ENCODE measurements at places on chromosomes 1 and 21.

- no peak for DNase-seq
These were observed 45.8 kb upstream of the RC3H1 start for GRCh38 chr1:174068000-174068399.

- DNase-seq = no peak
These were observed 96.6 kb upstream of the IPO9 start for GRCh38 chr1:201732351-201732750.

DNA sequence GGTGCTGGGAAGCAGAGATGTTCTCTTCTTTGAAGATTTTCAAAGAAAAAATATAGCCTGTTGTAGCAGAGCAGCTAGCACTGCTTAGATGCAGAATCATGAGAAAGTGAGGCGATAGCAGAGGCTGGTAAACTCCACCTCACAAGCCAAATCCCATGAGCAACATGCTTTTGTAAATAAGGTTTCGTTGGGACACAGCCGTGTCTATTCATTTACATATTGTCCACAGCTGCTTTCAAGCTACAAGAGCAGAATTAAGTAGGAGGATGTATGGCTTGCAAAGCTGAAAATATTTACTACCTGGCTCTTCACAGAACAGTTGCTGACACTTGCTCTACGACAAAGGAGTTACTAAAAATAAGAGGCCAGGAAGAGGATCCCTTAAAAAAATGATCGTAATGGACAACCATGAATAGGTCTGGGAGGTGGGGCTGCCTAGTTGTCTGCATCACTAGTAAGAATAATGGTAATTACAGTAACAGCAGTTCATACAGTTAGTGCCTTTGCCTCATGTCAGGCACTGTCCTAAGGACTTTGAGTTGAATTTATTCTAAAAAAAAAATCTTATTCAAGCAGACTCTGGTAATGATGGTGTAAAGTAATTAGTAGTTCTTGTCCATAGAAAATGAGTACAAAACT, 622.0 kb downstream of the KIF26B start:
- DNase-seq = no peak

DNA sequence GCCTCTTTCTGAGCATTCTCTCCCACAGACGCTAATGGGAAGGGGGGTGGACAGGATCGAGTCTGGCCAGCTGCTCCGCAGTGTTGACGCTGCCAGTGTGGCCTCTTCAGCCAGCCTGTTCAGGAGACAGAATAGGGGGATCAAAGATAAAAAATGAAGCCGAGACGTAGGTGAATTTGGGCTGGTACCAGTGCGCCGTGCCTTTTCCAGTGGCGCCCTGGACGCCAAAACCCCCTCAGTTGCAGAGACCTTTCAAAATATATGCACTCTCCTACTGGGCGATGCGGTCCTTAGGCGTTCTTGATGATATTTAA, 1.1 kb downstream of the TTC3 start:
- no peak for DNase-seq

DNA sequence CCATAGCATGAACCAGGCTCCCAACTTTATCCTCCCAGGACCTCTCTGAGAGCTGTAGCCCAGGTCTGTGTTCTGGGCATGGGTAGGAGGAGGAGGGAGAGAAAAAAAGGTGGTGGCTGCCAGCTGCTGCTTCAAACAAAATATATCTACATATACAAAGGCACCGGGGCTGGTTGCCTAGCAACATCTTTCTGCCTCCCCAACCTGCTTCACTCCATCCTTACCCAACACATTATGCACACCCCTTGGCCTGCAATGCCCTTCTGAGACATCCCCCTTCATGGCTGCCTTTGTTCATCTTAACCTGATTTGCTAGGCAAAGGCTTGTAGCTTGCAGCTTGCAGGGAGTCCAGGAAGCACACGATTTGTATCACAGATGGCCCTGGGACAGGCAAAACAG, 27.2 kb upstream of the ATP1A1 start:
- DNase-seq = no peak

GRCh38 chr1:87400813-87401212, 72.1 kb downstream of the LMO4 start:
- DNase-seq = no peak

DNA sequence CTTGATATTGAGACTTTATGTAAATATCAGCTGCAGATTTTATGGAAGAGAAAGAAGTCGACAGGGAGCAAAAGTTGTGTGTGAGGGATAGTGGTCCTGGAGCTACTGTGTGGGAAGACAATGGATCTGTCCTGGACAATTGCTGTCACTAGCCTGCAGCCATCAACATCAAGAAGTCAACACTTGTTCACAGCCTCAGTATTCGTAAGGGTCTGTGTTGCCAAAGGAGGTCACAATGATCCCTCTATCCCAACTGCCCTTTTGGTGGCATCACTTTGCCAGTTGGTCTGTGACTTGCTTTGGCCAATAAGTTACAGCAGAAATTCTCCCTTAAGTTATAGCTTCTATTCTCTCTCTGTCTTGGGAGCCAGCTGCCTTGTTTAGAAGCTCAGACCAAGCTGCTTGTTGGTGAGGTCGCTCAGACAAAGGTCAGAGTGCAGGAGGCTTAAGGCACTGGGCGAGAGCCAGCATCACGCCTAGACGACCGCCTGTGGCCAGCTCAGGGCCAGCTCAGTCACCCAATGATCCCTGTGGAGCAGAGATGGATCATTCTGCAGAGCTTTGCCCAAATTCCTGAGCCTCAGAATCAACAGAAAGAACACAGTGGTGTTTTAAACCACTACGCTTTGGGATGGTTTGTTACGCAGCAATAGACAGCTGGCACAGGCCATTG, 134.9 kb downstream of the RHOU start:
- no peak for DNase-seq

DNA sequence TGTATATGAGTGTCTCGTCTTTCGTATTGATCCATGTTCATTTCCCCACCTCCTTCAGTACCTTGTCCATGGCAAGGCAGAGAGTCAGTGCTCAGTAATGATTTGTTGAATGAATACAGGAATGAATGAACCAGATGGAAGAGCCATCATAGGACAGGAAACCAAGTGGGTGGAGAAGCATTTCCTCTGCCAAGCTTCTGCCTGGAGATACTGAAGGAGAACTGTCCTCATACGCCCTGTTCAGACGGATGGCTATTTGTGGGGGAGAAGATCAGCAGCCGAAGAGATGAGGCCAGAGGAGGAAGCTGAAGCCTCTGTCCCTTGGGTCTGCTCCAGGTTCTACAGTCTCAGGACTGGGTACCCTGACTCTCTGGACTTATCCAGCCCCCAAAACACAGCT, 5.8 kb downstream of the FAM43B start:
- no peak for DNase-seq

DNA sequence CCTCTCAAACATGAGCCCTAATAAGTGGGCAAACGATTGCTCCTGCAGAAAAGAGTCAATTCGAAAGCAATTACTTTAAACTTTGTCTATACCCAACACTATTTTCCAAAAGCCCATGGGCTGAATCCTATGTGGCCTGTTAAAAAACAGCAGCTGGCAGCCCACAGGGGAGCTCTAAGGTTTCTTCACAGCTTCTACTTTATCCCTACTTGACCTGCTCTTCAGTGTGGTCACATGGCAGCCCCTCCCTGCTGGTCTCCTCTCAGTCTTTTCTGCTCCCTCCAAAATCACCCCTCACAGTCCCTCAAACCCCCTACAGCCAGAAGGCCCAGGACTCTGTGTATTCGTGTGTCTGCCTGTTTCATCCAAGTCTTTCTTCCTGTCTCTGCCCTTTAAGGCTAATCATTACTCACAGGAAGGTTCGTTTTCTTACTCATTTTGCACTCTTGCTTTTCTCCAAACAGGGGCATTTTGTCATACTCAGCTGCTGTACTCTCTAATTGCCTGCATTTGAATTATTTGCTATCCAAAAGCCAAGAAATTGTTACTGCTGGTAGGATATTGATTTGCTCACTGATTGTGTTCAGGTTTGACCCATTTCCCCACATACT, 62.4 kb upstream of the FAM3B start:
- DNase-seq = no peak

DNA sequence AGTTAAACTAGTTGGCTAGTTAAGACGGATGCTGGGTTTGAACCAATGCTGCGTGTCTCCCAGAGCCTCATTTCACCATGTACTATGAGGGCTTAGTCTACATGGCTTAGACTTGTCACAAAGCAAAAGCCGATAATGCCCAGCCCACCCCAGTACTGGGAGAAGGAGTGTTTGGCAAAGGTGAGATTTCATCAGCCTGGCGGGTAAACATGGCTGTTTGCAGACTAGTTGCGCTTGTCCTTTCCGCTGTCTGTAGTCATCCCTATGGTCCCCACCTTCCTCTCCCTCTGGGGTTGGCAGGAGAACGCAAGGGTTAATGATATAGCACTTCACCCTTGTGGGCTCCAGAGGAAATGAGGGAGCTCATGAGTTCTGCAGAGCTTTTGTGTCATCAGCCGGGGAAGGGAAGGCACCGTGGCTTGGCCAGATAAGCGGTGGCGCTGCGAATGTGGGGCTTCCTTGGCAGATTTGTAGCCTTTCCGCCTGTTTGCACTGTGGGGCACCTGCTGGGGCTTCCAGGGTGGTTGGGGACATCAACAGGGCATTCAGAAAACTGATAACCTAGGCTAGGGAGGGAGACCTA, 29.2 kb downstream of the SOX13 start:
- no peak for DNase-seq

- no peak for DNase-seq
These were observed 2.5 kb upstream of the BCL10 start for GRCh38 chr1:85278853-85279314.

- no peak for DNase-seq
These were observed 1.1 kb downstream of the AKT3 start for GRCh38 chr1:243848858-243849420.

- no peak for DNase-seq
These were observed 3.9 kb downstream of the TMPRSS2 start for GRCh38 chr21:41504030-41504429.

DNA sequence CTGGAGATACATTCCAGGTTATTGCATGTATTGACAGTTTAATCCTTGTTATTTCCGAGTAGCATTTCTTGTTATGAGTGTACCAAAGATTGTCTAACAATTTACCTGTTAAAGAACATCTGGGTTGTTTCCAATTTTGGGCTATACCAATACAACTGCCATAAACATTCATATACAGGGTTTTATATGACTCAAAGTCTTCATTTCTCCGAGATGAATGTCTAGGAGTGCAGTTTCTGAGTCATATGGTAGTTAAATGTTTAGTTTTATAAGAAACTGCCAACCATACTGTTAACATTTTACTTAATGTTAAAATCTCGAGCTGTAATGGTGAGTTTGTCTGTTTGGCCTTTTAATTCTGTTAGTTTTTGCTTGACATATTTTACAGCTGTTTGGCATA, 10.0 kb downstream of the RAB4A start:
- DNase-seq = no peak

DNA sequence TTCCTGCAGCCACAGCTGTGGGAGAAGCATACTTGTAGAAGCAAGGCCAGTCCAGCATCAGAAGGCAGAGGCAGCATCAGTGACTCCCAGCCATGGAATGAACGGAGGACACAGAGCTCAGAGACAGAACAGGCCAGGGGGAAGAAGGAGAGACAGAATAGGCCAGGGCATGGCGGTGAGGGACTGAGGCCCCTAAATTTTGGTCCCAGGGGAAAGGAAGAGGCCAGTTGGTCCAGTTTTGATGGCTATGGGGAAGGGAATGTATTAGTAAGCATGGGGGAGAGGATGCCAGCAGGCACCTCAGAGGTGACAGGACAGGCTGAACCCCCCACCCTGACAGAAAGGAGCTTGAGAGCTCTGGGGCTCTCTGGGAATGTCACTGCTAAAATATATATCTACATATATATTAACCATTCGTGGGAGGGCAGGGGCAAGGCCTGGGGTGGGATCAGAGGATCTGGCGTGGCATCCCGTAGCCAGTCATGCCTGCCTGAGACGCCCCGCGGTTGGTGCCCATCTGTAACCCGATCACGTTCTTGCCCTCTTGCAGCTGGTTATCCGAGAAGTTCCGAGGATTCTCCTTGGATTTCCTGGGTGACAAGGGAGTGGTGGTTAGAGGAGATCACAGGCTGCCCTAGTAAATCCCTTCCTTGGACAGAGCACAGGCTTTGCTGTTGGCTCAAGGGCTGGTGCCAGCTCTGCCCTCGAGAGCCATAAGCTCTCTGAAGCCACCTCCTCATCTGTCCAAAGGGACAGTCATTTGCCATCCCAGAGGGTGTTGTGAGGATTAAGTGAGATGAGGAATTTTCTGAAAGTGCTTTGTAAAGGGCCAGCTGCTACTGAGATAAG, 6.7 kb downstream of the TAGLN2 start:
- DNase-seq = no peak

GRCh38 chr21:39915881-39916280, 48.6 kb downstream of the PCP4 start:
- no peak for DNase-seq

DNA sequence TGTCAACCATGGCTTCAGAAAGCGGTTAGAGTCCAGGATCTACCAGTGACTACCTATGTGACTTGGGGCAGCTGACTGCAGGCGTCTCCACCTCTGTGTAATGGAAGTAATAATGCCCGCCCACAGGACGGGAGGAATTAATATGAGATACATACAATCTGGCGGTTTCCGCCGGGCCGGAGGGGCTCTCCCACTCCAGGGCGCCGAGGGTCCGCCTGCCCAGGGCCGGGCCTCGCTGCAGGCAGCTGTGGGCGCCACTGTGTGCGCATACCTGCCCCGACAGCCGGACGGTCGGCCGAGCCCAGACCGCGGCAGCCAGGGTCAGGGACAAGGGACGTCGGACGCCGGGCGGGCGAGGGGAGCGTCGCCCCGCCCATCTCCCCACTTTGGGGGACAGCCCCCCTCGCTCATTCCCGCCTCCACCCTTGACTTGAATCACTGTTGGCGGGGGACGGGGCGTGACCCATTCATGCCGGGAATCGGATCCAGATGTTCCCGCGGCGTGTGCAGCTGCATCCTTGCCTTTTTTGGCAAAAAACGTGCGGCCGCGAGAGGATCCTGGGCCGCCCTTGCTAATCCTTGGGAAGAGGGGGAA, 6.0 kb upstream of the SF3A3 start:
- peak; percentile 69 for DNase-seq

- DNase-seq = no peak
These were observed 613.0 kb downstream of the NPHP4 start for GRCh38 chr1:5379176-5379759.

GRCh38 chr1:17120962-17121837, 1.9 kb upstream of the PADI2 start:
- no peak for DNase-seq

- DNase-seq = no peak
These were observed 234.2 kb upstream of the FGGY start for GRCh38 chr1:59062743-59063142.

DNA sequence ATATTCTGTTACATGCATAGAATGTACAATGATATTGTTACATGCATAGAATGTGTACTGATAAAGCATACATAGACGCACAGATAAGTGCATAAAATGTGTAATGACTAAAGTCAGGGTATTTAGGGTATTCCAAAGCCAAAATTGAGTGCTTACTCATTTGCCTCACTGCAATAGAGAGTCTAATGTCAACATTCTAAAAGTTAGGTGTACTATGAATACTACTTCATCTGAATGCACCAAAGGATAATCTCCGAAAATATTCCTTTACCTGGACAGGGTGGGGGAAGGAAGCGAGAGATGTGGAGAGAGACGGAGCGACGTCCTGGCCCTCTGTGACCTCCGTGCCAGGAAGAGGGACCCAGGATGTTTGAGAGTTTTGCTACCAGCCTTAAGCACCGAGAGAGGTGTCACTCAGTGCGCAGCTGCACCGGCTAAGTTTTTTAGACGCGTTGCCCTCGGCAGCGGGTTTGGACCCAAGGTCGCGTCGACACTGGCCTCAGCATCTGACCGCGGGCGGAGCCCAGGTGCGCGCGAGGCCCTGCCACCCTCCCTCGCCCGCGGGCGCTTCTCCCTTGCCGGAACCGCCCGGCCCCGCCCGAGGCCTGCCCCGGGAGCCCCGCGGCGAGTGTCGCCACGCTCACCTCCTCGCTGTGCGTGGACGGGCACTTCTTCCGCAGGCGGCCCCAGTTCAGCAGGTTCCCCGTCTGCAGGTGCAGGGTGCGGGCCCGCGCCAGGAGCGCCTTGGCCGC, 660 bp downstream of the GCLM start:
- DNase-seq = no peak

All from breast epithelium (tissue), 4 donors.